ENCODE measurements at places on chromosomes 7 and 10.

DNA sequence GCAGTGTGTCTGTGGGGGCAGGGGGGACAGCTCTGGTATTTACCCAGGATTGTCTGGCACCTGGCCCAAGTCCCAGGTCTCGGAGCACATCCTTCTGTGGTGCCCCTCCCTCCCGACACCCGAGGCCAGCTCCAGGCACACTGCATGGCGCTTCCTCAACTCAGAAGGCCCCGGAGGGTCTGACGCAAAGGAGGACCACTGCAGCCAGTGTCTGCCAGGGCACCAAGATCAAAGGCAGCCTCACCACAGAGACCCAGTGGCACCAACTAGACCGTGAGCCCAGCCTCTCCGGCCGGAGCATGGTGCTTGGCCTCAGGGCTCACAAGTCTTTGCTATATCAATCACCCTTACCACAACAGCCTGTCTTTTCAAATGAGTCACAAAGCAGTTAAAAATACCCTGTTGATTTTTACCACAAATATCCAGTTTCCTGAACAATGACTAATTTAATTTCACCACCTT, 99.3 kb upstream of the DDC start:
- DNase-seq: no peak

DNA sequence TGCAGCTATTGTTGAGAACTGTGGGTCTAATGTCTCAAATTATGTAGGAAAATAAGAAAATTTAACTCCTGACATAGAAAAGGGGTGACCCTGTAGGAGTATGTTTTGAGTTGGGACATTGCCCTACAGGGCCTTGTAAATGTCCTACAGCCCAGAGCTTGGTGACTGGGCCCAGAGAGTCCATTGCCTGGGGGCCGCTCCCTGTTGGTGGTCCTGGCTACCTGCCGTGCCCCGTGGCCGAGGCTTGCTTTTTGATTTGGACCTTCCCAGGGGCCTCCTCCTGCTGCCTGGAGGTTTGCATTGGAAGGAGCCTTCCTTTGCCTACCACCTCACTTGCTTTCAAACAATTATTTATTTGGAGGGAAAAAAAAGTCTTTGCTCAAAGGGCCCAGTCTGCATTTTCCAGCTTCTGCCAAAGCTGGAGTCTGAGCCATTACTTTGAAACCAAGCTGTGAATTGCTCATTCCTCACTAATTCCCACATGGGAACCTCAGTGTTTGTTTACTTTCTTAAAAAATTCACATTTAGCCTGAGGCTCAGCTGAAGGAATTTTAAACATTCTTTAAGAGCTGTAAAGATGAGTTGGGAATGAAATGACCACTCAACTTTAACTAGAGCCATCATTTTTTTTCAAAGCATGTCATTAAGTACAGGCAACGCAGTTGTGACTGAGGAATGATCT, 355.0 kb downstream of the GLRX3 start:
- DNase-seq: no peak

- DNase-seq: no peak
These were observed 131.2 kb downstream of the DGKI start for GRCh38 chr7:137715533-137715932.

- DNase-seq: no peak
These were observed 1.3 kb downstream of the LDB1 start for GRCh38 chr10:102118867-102119266.

DNA sequence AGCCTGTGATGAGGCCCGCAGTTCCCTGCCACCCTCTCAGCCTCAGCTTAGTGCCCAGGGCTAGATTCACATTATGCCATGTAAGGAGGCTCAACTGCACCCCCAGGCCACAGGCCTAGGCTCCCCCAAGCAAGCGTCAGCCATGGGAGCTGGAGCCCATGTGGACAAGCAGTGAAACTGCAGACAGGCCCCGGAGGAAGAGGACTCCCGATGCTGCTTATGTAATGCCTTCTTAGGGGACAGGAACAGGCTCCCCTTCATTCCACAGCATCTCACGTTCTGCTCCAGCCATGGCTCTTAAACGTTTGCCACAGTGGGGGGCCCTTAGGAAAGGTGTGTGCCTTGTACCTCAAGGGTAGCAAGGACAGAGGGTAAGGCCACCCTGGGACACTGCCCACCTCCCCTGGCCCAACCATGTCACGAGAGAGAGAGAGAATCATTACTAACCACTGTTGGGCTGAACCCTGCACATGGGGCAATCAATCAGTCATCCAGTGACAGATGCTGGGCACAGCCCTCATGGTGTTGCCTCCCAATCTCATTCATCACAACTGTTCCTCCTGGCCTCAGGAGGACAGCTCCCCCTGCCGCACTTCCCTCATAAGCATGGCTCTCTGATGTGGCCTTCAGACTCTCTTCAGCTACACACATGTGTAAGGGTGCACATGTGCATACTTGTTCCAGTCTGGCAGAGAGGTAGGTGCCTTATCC, 263.0 kb downstream of the GRID1 start:
- no peak for DNase-seq

DNA sequence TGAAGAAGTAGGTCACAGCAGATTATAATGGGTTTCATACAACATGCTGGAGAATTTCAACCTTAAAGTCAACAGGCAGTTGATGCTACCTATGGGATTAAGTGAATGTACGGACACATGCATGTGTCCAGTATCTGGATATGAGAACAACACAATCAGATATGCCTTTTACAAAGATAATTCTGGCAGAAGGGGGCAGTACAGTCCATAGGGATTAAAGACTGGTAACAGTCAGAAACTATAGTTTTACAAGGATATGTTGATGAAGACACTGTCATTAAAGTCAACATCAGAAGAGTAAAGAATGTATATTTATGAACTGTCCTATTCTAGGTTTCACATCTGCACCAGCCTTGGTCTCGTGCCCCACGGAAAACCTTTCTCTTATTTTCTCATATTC, 41.5 kb downstream of the ANKMY2 start:
- DNase-seq: no peak

DNA sequence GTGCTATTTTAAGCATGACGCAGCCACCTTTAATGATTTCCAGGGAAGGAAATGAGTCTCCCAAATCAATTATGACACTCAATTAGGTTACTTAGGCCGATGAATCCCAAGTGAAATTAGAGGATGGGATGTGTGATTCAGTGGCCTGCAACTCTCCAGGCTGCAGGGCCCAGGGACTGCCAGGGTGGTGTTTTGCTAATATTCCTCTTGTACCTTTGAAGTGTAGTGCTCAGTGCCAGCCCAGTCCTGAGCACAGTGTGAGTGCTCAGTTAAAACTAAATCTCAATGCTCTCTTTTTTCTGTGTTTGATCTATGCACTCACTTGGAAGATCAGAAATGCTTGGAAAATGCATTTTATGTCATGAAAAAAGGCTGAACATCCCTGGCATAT, 51.6 kb downstream of the SEM1 start:
- DNase-seq: no peak

GRCh38 chr10:93757136-93757535, 600 bp upstream of the LGI1 start:
- no peak for DNase-seq

GRCh38 chr7:17849504-17849903, 90.8 kb downstream of the SNX13 start:
- no peak for DNase-seq

DNA sequence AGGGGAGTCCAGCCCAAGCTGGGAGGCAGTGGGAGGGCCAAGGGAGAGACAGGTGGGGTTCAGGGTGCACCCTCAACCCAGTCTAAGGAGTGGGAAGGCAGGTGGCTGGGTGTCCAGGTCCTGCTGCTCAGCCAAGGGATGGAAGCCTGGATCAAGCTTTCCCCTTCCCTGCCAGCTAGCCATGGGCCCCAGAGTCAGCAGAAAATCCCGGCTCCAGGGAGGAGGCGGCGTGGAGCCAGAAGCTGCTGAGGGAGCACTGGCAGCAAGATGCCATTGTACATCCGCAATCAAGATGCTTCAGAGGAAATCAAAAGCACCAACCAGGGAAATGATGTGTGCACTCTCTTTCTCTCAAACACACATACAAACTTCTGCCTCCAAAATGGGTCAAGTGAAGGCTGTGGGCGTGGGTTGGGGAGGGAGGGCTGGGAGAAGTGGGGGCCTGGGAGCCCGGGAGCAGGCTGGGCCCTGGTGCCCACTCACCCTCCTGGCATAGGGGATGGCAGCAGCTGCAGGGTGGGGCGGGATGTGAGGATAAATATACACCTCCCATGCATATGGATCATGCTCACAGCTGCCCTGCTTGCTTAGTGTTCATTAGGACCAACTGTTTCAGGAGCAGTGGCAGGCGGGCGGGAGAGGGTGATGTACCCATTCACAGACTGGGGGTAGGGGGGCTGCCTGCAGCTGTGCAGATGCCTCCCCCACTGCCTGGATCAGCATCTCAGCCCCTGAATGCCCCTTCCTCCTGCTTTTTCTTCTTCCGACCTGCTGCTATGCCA, 24.2 kb downstream of the TRIM8 start:
- no peak for DNase-seq

DNA sequence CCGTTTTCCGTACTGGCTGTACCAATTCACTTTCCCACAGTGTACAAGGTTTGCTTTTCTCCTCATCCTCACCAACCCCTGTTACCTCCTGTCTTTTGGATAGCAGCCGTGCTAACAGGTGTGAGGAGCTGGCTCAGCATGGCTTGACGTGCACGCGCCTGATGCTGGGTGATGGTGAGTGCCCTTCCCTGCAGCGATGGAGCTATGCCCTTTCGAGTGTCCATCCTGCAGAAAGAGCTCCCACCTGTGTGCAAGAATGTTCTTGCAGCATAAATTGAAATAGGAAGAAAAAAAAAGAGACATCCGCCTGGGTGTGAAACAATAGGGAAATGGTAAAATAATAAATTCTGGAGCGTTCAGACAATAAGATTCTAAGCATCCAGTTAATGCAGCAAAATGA, 9.5 kb upstream of the UBE3C start:
- DNase-seq: no peak

GRCh38 chr10:120988751-120989150, 137.6 kb downstream of the WDR11 start:
- DNase-seq: no peak

DNA sequence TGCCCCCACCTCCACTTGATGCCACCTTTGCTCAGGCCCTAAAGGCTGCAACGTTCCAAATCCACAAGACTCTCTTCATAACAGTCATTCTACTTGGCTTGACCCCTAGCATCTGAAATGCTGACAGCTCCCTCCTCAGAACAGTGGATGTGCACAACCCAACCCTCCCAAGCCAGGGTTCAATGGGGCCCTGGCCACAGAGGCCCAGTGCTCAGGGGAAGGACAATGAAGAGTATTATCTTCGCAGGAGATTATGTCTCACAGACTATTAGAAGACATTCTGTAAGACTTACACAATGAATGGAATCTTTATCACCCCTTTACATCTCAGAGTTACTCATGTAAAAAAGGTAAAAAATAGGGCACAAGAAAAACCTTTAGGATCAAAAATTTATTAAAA, 20.4 kb downstream of the ERCC6 start:
- no peak for DNase-seq

DNA sequence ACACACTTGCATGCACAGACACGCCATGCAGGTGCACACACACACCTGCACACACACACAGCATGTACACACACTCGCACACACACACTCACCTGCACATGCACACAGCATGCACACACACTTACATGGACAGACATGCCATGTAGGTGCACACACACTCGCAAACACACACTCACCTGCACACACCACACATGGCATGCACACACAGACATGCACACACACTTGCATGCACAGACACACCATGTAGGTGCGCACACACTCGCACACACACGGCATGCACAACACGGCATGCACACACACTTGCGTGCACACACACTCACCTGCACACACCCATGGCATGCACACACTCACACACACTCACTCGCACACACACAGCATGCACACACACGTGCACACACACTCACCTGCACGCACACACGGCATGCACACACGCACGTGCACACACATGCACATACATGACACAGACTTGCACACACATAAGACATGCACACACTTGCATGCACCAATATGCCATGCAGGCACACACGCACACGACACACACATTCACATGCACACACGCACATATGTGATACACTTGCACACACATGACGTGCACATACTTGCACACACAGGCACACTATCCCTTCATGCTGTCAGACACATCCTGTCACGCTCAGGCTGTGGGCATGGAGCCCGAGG, 56.8 kb downstream of the INSIG1 start:
- DNase-seq: no peak

- DNase-seq: no peak
These were observed 256.9 kb upstream of the FZD1 start for GRCh38 chr7:91007371-91007770.

- no peak for DNase-seq
These were observed 123.2 kb downstream of the ST7 start for GRCh38 chr7:117076426-117076943.

- no peak for DNase-seq
These were observed 23.4 kb downstream of the SLC26A3 start for GRCh38 chr7:107779647-107780099.

GRCh38 chr7:56447864-56448693, 331.9 kb upstream of the NUPR2 start:
- DNase-seq: no peak

GRCh38 chr10:60281331-60281730, 108.3 kb downstream of the ANK3 start:
- DNase-seq: no peak

DNA sequence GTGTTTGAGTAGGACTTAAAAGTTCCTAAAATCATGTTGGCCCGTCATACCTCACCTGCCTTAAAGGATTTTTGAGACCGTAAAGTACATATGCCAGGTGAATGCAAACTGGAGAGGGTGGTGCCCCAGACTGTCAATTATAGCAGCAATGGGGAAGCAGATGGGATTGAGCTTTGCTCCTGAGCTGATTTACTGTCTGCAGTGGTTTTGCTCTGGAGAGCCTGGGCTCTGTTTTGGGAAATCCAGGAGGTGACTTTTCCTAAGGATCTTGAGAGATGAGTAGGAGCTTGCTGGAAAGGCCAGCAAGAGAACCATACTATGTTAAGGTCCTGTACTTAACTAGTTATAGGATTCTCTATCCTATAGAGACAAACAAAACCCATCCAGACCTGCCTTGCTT, 43.0 kb downstream of the COL13A1 start:
- DNase-seq: no peak

- no peak for DNase-seq
These were observed 115.8 kb downstream of the SEMA3D start for GRCh38 chr7:85070967-85071628.

- no peak for DNase-seq
These were observed 320.8 kb downstream of the PRPF18 start for GRCh38 chr10:13907570-13907969.

DNA sequence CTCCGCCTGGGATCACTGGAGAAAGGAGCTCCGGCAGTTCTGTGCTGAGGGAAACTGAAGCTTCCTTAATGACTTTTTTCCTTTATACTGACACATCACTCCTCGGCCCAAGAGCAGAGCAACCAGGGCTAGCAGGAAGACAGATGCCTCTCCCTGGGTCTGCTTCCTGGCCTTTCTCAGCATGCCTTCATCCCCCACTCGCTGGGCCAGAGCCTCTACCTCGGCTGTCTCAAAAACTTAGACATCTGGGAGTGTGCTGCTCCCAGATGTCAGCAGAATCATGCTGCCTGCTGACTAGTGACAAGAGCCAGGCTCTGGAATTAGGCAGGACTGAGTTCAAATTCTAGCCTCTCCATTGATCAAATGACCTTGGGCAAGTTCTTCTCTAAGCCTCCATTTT, 24.4 kb upstream of the LRRC4 start:
- no peak for DNase-seq

GRCh38 chr7:156764016-156764669, 123.6 kb downstream of the RNF32 start:
- DNase-seq: no peak

Data from activated gamma-delta T cell (primary cell).